Retinal pigment epithelial cell (primary cell): ENCODE measurements at places on chromosomes 12 and 14.

DNA sequence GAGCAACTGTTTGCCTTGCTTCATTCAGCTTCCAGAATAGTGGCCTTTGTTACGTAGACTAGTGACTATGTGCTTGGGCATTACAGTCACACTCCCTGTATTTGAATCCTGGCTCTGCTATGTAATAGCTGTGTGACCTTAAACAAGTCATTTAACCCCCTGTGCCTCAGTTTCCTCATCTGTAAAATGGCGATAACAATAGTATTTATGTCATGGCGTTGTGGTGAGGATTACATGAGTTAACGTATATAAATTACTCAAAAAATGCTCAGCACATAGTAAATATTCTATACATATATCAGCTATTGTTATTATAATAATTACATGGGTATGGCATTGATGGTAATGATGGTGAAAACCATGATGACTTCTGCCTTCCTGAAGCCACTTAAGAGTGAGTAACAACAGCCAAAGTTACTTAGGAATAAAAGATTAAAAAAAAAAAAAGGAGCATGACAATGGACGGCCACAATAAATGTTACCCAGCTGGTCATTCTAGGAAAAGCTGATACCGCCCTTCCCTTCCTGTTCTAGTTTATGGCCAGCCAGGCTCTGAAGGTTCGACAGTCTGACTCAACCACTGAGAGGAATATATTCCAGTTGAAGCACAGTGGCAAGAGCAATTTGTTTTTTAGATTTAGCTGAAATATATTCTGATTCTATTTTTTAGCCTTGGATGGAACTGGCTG is 9.9 kb upstream of the ADIPOR2 start:
- DNase-seq: no peak

GRCh38 chr12:113214895-113215400 is 6.3 kb upstream of the TPCN1 start:
- peak; percentile 88 for DNase-seq

GRCh38 chr12:119512772-119513497 is 80.6 kb upstream of the TMEM233 start:
- no peak for DNase-seq

DNA sequence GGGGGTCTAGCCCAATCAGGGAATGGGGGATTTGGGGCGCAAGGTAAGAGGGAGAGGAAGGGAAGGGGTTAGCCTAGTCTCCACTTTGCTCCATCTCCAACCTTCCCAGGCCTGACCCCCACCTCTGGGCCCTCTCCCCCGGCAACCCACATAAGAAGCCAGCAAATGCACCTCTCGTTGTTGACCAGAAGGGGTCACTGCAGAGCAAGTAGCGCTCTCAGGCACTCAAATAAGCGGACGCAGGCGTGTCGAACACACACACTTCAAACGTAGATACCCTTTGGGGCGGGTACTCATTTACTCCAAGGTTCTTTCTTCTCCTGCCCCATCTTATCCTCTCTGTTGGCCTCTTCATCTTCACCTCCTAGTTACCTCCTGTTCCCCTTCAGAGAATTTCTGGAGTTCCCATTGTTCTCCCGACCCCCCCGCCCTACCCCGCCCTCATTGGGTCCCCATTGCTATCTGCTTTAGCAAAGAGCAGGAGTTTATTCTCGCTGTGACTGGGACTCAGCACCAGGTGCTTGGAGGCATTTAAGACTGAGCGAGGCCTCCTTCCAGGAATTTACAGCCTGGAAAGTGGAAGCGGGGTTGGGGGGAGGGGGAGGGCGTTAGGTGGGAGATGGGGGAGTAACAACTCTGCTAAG is 1.5 kb upstream of the SRRM4 start:
- peak; percentile 2 for DNase-seq

DNA sequence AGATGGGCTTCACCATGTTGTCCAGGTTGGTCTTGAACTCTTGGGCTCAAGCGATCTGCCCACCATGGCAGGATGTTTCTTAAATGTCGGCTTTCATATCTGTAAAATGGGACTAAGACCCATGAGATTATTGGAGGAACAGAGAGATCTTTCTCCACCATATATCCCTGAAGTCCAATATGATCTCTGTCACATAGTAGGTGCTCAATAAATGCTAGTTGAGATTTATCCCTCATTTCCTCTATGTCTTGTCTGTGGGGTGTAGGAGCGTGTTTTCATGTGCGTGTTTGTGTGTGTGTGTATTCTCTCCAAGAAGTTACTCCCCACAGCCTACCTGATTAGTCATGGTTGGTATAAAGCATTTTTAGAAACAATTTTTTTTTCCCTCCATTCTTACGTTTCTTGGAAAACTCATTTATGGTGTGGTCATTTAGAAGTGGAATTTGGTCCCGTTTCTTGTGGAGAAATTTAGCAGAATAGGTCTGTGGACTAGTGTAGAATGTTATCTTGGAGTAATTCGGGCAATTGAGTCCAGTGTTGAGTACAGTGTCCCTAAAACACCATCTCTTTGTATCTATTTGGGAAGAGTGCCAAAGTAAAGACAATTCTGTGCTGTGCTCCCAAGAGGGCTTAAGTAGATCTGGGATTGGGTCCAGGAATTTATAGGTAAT is 4.3 kb downstream of the STRAP start:
- DNase-seq: no peak

- DNase-seq: no peak
Measured at GRCh38 chr12:64058541-64059265, 163.4 kb downstream of the KICS2 start.
